ENCODE measurements at places on chromosomes 1 and 21. TPM values are rescaled to one million over a fixed set of nuclear protein-coding genes. Genes with fewer than 3 reads are reported as not detected.

GRCh38 chr1:183215076-183215720 lies 29.1 kb downstream of the LAMC2 start:
- no peak for DNase-seq

- no peak for DNase-seq
Measured at GRCh38 chr21:44377201-44377921, 23.9 kb downstream of the TRPM2 start.

DNA sequence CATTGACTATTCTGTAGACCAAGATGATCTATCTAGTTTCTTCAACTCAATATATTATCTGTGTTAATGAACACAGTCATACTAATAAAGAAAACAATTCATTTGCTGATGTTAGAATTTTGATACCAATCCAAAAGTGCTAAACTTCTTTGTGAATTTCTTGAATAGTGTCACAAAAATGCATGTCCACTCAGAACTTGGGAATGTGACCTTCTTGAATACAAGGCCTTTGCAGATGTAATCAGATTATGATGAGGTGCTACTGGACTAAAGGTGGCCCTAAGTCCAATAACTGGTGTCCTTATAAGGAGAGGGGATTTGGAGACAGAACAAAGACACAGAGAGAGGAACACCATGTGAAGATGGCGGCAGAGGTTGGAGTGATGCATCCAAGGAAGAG lies 305.8 kb upstream of the ZP4 start:
- no peak for DNase-seq

DNA sequence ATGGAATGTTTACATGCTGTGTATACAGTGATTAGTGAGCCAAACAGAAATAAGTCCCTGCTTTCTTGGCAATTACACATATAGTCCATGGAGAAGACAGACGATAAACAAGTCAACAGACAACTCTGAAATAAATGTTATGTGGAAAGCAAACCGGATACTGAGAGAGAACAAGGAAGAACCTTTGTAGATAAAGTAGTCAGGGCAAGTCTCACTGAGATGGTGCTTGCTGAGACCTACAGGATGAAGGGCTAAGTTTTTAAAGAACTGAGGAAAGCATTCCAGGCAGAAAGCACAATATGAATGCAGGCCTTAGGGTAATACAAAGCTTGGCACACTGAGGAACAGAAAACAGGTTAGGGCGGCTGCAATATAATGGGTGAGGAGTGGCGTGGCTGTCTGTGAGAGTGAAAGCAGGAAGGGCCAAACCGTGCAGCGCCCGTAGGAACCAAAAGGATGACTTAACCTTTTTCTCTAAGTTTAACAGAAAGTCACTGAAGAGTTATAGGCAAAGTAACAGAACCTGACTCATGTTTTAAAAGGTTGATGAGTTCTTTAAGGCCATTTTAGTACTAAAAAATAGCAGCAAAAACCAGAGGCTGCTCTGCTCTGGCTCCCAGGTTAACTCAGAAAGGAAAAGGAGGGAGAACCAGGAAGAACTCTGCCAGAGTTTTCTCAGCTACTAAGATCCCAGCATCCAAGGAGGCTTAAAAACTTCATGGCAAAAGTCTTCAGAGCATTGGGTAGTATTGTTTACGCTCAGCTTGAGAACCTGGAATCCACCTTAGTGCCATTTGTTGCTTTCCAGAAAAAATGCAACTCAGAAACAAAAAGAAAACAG lies 8.7 kb upstream of the TTF2 start:
- DNase-seq, result peak; percentile 49

- DNase-seq, result no peak
Measured at GRCh38 chr1:113608399-113608798, 150.9 kb downstream of the PHTF1 start.

GRCh38 chr1:174883409-174883808 lies 116.3 kb upstream of the CACYBP start:
- DNase-seq, result no peak

DNA sequence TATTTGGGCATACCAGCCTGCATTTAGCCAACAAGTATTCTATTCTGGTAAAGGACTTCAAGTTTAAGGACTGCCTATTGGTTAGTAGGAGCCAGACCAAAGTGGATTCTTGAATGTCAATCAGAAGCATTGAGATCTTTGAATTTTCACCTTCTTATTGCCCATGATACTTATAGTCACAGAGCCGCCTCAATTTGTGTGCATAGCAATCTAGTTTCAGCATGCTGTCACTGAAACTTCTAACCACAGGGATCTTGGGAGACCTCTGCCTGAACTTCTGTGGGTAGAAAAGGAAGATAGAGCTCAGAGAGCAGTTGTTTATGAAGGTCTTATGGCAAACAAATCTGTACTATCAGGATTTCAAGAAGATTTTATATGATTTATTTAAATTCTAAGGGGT lies 501.4 kb upstream of the USP24 start:
- DNase-seq, result no peak

The MCOLN3 gene
- 3.8 TPM for total RNA-seq

The PRRX1 gene
- not detected for total RNA-seq

The GJC2 gene
- total RNA-seq, result 1.1 TPM

The TMEM52 gene
- 1.8 TPM for total RNA-seq
